Activated T-cell treated with anti-CD3 and anti-CD28 coated beads, Interleukin-2, amount 50 U/mL, for 24 hours (primary cell): ENCODE measurements at places on chromosomes 12 and 14.

DNA sequence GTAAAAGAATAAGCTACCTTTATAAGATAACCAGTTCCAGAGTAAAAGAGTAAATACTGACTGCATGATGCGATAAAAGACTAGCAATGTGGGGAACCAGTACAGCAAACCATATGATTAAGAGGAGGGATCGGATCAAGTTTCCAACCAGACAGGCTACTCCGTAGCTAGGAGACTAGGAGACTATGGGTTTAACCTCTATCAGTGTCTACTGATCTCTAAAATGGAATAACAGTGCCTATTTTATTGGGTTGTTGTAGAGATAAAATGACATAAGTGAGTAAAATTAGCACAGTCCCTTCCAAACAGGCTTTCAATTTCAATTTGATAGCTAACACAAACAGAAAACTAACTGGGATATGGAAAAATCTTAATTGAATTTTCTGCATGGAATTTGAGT is 76.0 kb downstream of the PAWR start:
- no peaks in the 10 kb centered on the region for H3K27me3 ChIP-seq
- H3K36me3 ChIP-seq = no peaks in the 10 kb centered on the region
- no peak overlapping the region for H3K4me3 ChIP-seq
- H3K27ac ChIP-seq = no peak overlapping the region
- no peak for DNase-seq

- no peaks in the 10 kb centered on the region for H3K27me3 ChIP-seq
- no peak overlapping the region for H3K27ac ChIP-seq
- H3K4me1 ChIP-seq = no peaks in the 10 kb centered on the region
- H3K4me3 ChIP-seq = no peak overlapping the region
- no peaks in the 10 kb centered on the region for H3K36me3 ChIP-seq
These were observed 60.7 kb downstream of the SLC38A6 start for GRCh38 chr14:61041704-61042103.

DNA sequence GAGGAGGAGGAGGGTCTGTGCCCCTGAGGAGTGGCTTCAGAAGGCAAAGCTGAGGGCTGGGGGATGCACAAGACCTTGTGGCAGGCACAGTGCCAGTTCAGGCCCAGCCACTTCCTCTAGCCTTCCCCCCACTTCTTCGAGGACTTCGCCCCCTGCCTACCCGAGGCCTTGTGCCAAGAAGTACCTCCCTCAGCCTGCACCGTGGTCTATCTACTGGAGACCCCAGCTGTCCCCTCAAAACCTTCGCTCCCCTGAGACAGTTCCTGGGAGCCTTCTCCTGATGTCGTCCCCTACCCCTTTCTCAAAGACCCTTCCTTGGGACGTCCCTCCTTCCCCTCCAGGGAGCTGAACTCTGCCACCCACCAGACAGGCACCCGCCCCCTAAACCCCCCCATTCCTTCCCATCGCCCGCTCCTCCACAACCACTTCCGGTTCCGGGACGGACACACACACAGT is 604 bp downstream of the ZNF384 start:
- no peak for DNase-seq
- H3K4me1 ChIP-seq = peaks cover 55% of the 10 kb centered on the region
- peak overlapping the region; percentile 97 for H3K27ac ChIP-seq
- H3K27me3 ChIP-seq = no peaks in the 10 kb centered on the region
- peaks cover 64% of the 10 kb centered on the region for H3K36me3 ChIP-seq

DNA sequence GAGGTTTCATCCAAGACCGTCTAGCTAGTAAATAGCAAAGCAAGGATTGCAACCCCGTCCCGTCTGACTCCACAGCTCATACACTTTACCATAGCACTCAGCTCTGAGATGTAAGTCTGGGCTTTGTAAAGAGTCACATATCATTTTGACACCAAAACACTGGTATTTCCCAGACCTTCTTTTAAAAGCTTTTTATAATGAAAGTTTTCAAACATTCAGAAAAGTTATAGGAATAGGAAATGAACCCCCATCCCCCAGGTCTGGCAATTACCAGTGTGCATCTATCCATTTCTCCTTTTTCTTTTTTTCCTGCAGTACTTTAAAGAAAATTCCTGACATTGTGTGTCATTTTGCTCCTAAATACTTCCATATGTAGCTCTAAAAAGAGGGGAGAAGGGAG is 183.6 kb upstream of the CCND2 start:
- H3K27ac ChIP-seq = no peak overlapping the region
- H3K4me3 ChIP-seq = no peak overlapping the region
- H3K4me1 ChIP-seq = peaks cover 14% of the 10 kb centered on the region
- DNase-seq = no peak
- H3K36me3 ChIP-seq = no peaks in the 10 kb centered on the region

DNA sequence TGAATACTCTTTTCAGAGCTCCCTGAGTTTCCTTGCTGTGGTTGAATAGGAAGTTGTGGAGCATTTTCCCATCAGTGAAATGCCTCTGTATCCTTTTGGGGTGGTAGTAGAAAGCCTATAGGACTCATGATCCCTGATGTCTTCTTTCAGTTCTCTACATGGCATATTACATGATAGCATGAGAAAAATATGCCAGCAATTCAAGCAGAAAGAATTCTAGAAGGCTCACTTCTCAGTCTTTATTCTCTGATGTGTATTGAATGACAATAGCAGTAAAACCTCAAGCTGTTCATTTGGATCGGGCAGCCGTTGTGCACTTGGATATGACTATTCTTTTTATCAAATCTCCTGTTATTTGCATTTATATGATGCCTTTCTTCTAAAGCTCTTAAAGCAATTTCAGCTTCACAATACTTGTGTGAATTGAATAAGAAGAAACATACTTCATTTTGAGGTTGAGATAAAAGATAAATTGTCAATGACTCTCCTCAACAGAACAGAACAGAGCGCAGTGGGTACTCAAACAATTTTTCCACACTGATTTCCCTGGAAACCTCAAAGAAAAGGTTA is 251.5 kb upstream of the FBXO33 start:
- H3K36me3 ChIP-seq = no peaks in the 10 kb centered on the region
- H3K27ac ChIP-seq = peak overlapping the region; percentile 77
- H3K27me3 ChIP-seq = no peaks in the 10 kb centered on the region
- H3K4me3 ChIP-seq = no peak overlapping the region
- no peak for DNase-seq
- peaks cover 44% of the 10 kb centered on the region for H3K4me1 ChIP-seq

DNA sequence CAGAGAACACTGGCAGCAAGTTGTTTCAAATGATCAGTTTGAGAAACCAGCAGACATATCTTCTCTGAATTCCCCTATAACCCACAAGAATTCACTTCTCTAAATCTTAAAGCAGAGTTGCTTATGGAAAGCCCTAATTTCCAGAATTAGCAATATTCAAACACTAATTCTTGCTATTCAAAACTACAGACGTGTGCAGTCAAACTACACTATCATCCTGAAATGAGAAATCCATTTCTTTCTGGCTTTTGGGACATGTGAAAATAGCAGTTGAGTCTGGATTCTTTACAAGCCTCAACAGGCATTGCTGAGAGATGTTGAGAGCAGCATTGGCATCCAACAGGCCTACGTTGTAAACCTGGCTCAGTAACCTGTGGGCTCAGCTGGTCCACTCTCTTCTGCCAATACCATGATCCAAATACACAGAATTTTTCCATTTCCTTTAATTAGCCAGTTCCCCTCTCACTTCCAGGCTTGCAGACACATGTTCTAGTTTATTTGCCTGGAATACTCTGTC is 74.6 kb upstream of the TMTC1 start:
- H3K27ac ChIP-seq = no peak overlapping the region
- no peaks in the 10 kb centered on the region for H3K36me3 ChIP-seq
- DNase-seq = no peak
- no peaks in the 10 kb centered on the region for H3K4me1 ChIP-seq

DNA sequence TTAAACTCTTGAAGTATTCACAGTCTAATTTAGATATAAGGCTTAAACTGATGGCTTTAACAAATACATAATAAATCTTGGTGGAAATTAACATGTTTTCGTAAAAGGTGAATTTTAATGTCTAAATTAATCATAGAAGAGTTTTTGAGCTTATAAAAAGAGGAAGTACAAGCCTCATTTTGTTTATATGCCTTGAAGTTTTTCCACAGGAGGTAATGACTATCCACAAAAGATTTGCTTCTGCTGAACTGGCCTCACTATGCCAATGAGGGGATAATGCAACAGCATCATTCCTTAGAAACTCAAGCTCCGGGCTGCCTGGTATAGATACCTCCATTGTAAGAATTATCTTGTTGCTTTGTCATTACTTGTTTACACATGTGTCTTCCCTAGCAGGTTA is 175.6 kb downstream of the DUSP6 start:
- H3K27me3 ChIP-seq = no peaks in the 10 kb centered on the region
- H3K4me1 ChIP-seq = peaks cover 57% of the 10 kb centered on the region

DNA sequence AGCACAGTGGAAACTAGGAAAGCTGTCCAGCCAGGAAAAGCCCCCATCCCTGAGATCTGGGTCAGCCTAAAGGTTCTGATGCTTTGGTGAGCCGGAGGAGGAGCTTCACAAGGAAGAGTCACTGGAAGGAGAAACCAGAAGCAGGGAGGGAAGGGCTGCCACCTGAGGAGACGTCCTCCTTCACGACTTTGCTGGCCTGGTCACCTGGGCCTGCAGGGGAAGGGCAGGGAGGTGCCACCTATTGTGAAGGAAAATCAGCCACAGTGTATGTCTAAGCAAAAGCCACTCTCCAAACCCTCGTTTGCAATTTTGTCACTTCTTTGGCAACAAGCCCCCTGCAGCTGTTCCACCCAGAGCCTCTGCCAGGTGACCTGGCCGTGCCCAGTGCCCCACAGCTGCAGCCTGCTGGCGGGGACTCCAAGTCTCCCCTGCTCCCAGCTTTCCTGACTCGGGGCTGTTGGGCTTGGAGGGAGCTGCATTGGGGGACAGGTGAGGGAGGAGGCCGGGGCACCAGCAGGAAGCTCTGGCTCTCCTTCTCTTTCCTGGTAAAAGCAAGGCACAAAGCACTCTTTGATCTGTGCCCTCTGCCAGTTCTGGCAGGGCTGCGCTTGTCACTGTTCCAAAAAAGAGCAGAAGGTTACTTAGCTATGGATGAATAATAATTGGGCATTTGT is 120.9 kb upstream of the BCL2L14 start:
- DNase-seq = no peak
- H3K4me3 ChIP-seq = no peak overlapping the region
- H3K36me3 ChIP-seq = no peaks in the 10 kb centered on the region
- peaks cover 18% of the 10 kb centered on the region for H3K4me1 ChIP-seq

DNA sequence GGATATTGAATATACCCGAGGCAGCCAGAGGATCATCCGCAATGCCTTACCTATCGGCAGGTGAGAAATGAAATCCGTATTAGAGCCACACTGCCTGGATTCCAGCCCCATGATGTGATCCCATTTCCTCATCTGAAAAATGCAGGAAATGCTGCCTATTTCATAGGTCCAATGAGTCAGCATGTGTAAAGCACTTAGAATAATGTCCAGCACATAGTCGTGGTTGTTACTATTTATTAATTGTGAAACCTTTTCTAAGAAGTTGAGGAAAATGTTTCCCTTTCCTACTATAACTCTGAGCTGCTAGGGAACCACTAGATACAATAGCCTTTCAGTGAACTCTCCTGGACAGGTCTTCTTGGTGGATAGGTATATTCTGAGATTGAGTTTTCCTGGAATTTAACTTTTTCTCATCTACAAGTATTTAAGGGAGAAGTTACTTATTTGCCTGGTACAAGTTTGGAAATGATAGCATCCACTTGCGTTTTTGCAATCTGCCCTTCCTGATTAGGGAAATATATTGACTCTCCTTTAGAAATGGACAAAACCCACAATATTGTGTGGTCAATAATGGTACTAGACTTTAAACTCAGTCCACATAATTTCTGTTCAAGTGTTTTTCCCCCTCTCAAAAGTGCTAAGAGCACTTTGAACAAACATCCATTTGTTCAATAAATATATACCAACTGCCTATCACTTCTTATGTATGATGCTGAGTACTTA is 12.2 kb downstream of the POLR3B start:
- H3K27me3 ChIP-seq = no peaks in the 10 kb centered on the region
- H3K4me3 ChIP-seq = no peak overlapping the region
- no peaks in the 10 kb centered on the region for H3K4me1 ChIP-seq
- no peak overlapping the region for H3K27ac ChIP-seq

- peaks cover 96% of the 10 kb centered on the region for H3K4me1 ChIP-seq
- no peaks in the 10 kb centered on the region for H3K27me3 ChIP-seq
- H3K27ac ChIP-seq = peak overlapping the region; percentile 95
- peak overlapping the region; percentile 70 for H3K4me3 ChIP-seq
- DNase-seq = peak; percentile 75
These were observed 66.7 kb downstream of the CCDC88C start for GRCh38 chr14:91350813-91351511.

DNA sequence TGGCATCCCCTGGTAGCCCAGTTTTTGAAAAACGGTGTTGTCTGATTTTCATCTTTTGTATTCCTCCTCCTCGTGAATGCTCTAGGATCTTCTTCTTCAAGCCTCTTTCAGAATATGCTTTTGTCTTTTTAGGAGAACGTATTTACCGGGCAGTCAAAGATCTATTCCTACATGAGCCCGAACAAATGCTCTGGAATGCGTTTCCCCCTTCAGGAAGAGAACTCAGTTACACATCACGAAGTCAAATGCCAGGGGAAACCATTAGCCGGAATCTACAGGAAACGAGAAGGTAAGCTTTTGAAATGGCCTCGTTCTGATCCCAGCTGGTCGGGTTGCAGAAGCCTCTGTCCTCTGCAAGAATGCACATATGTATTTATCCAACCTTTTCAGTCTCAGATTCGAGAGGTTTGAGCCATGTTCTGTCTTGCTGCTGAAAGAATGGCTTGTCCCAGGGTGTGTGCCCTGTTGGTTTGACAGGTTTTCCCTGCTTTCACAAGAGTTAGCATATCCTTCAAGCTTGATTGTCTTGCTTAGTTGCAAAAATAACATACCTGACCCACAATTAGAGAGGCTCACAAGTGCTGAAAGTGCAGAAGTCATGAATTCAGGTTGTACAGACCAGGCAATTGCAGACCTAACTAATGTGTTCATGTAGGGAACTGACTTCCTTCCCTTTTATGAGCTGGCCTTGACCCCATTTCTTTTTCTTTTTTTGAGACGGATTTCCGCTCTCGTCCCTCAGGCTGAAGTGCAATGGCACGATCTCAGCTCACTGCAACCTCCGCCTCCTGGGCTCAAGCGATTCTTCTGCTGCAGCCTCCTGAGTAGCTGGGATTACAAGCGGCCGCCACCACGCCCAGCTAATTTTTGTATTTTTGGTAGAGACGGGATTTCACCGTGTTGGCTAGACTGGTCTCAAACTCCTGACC is 6.8 kb downstream of the KMT5A start:
- peak overlapping the region; percentile 87 for H3K4me3 ChIP-seq
- peaks cover 57% of the 10 kb centered on the region for H3K36me3 ChIP-seq
- DNase-seq = no peak
- H3K4me1 ChIP-seq = peaks cover 43% of the 10 kb centered on the region
- H3K27me3 ChIP-seq = no peaks in the 10 kb centered on the region

- H3K4me3 ChIP-seq = no peak overlapping the region
- no peak overlapping the region for H3K27ac ChIP-seq
- DNase-seq = no peak
- H3K4me1 ChIP-seq = peaks cover 22% of the 10 kb centered on the region
- H3K27me3 ChIP-seq = no peaks in the 10 kb centered on the region
These were observed 462 bp downstream of the SRP54 start for GRCh38 chr14:34983148-34983760.

DNA sequence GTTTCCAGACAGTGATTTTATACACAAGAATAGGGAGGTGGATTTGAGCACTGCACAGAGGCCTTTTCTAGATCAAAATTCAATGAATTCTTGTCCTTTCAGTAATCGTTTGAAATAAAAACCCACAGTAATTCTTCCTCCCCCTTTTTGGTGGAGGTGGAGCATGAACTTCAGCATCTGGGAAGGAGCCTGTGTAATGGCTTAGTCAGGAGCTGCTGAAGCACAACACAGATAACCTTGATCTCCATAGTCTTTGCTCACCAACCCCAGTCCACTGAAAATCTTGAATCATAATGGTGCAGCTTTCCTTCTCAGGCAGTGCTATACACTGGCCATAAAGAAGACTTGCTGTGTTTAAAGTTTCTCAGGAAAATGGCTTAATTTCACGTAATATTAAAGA is 6.4 kb upstream of the TBPL2 start:
- no peaks in the 10 kb centered on the region for H3K36me3 ChIP-seq
- H3K4me3 ChIP-seq = no peak overlapping the region
- no peaks in the 10 kb centered on the region for H3K27me3 ChIP-seq
- DNase-seq = no peak
- H3K27ac ChIP-seq = no peak overlapping the region
